ENCODE measurements at places on chromosomes 6 and 20. TPM values are rescaled to one million over a fixed set of nuclear protein-coding genes. Genes with fewer than 3 reads are reported as not detected.

The BIRC7 gene
- polyA plus RNA-seq = not detected

The VPS52 gene
- polyA plus RNA-seq = 66.6 TPM

GRCh38 chr6:27601668-27602254 is 128.9 kb upstream of the ZNF184 start:
- H3K27ac ChIP-seq = no peak overlapping the region
- H3K27me3 ChIP-seq = peaks cover 2% of the 10 kb centered on the region
- H3K36me3 ChIP-seq = no peaks in the 10 kb centered on the region
- DNase-seq = no peak
- H3K4me1 ChIP-seq = no peaks in the 10 kb centered on the region

GRCh38 chr6:41449399-41450245 is 96.6 kb upstream of the FOXP4 start:
- H3K4me3 ChIP-seq = no peak overlapping the region
- H3K27me3 ChIP-seq = no peaks in the 10 kb centered on the region

The SLC22A7 gene
- polyA plus RNA-seq = not detected

Data from aorta (tissue), 5 donors.